ENCODE measurements at places on chromosomes 2 and 18.

- no peak for DNase-seq
These were observed 176.2 kb upstream of the EPAS1 start for GRCh38 chr2:46120792-46121555.

GRCh38 chr2:235634435-235635158 lies 140.8 kb downstream of the AGAP1 start:
- DNase-seq, result no peak

DNA sequence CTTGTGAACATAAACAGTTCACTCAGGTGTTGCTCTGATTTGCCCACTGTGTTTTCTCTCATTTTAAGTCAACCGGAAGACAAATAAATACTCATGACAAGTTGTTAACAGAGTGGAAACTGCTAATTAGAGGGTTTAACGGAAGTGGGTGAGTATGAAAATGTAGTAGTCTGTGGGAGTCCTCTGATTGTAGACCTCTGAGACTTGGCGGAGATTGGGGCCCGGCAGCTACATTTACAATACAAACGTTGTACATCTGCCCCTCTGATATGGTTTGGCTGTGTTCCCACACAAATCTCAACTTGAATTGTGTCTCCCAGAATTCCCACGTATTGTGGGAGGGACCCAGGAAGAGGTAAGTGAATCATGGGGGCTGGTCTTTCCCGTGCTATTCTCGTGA lies 107.3 kb upstream of the FAM98A start:
- DNase-seq, result no peak

DNA sequence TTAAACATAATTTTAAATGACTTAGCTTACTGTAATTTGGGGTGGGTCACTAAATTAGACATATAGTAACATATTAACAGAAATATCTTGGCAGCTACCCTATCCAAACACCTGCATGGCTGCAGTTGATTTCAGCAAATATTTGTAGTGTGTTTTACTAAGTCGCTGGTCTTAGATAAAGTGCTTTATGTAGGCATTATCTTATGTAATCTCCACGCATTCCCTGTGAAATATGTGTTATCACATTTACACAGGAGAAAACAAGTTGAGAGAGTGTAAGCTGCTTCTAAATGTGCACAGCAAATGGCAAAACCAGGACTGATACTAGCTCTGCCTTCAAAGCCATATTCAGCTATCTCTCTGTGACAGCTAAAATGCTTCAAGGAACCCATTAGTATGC lies 72.0 kb downstream of the NYAP2 start:
- DNase-seq, result no peak
